Iris pigment epithelial cell (primary cell): ENCODE measurements at places on chromosomes 1 and 21.

GRCh38 chr21:22900490-22900889 is 1902.3 kb downstream of the NCAM2 start:
- DNase-seq = peak; percentile 25

DNA sequence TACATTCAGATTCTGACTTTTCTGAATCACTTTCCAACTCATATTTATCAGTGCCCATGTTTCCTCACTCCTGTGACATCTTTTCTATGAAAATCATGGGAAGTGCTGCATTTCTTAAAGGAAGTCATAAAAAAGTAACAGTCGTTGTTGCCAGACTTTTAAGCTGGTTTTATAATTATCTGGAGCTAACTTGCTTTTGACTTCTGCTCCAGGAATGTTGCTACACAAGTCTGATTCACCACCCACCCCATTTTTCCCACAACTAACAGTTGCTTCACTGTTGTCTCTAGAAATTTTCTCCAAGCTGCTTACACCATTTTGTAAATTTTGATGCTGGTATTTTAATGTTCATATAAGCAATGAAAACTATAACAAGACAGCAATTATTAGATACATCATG is 12.2 kb downstream of the FCRLB start:
- peak; percentile 94 for DNase-seq

GRCh38 chr21:23127973-23128372 is 2129.8 kb downstream of the NCAM2 start:
- DNase-seq = no peak

DNA sequence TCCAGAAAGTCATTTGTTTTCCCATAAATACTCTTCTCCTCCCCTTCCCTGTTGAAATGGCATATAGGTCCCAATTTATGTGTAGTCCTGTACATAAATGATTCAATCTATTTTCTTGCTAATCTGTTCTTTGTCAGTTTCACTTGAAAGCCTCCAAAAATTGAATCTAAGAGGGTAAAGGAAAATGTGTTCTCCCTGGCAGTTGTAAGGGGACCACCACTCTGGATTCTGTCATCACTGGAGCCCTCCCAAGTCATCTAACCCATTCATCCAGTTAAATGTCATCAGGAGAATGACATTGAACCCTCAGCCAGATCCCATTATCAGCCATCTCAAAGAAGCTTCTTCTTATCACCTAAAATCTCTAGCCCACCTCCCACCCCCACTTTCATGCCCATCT is 35.0 kb upstream of the RNF2 start:
- DNase-seq = no peak

- no peak for DNase-seq
Observed at GRCh38 chr1:6265151-6265550, 4.3 kb upstream of the GPR153 start.

DNA sequence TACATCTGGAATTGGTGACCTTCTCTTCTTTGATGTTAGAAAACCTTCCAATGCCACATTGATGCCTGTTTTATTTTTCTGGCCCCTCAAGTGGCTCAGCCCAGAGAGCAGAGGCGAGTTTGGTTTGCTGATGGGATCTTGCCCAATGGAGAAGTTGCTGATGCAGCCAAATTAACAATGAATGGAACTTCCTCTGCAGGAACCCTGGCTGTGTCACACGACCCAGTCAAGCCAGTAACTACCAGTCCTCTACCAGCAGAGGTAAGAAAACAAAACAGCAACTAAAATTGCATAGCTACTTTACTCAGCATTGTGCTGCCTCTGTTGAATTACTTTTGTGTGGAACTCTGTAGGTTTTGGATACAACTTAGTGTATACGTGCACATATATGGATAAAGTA is 97.6 kb downstream of the CC2D1B start:
- DNase-seq = peak; percentile 51

GRCh38 chr1:53634571-53634979 is 104.4 kb downstream of the GLIS1 start:
- DNase-seq = no peak

DNA sequence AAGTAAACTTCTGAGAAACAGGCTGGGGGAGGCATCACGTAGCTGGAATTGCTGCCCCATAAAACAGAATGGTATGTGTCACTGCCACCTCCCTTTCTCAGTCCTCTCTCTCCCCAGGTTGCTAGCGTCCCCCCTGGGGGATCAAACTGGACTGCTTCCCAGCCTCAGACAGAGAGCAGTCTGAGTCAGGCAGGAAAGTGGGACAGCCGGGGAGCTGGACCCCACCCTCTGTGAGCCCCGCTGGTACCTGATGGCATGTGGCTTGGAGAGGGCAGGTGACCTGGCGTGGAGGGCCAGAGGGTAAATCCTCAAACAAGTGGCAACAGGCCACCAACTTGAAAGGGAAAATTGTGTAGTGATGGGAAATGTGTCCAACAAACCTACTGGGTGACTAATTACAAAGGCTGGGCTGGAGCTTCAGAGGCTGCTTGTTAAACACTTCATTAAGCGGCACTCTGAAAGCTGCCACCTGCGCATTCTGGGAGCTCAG is 1.0 kb upstream of the SFN start:
- DNase-seq = no peak

DNA sequence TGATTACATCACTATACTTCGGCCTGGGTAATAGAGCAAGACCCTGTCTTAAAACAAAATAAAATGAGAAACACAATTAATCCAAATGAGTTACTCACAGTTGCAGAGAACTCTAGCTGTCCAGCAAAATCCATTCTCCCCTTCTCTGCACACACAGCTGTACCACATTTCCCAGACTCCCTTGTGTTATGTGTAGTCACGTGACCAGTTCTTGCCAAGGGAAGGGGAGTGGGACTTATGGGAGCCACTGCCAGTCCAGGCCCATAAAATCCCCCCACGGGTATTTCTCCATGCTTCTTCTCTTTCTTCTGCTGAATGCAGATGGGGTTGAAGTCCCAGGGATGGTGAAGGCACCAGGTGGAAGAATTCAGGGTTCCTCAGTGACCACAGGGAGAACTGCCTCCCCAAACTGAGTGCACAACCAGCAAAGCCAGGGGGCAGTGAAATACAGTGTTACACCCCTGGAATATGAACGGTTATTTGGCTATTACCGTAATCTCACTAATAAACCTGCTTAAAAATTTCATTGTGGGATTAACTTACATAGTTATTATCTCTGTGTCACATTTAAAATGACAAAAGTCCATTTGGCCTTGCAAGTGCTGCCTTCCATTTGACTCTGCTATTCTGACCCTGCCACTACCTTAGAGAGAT is 85.6 kb upstream of the FMN2 start:
- no peak for DNase-seq

DNA sequence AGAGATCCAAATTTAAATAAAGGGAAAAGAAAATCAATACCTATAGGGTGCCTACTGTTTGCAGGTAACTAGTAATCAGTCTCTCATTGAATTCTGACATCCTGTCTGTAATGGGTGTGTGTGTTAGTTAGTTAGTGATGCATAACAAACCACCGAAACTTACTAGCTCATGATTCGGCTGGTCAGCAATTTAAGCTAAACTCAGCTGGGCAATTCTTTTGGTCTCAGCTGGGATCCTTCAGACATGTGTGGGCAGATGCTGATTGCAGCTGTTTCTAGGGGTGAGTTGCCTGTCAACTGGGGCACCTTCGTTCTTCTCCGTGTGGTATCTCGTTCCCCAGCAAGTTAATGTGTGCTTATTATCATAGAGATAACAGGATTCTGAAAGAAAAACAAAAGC is 40.2 kb upstream of the ZNF124 start:
- DNase-seq = no peak

GRCh38 chr1:21689661-21690372 is 20.7 kb upstream of the RAP1GAP start:
- DNase-seq = no peak

- DNase-seq = no peak
Observed at GRCh38 chr21:41837756-41838297, 41.3 kb downstream of the PRDM15 start.

- DNase-seq = peak; percentile 38
Observed at GRCh38 chr1:200866521-200866920, 6.3 kb upstream of the GPR25 start.

DNA sequence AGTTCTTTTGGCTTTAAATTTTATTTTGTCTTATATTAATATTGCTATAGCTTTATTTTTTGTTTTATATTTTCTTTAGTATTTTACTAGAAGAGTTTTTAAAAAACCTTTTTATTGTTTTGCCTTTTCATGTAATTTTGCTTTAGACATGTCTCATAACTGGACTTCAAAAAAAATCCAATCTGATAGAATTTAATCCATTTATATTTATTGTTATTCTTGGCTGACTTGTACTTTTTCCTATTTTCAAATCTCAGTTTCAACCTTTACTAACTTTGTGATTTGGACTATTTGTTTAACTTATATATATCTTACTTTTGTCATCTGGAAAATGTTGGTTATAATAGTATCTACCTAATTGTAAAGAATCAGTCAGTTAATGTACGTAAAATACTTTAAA is 61.2 kb downstream of the NTNG1 start:
- DNase-seq = no peak

GRCh38 chr1:45246760-45247159 is 40.4 kb upstream of the ZSWIM5 start:
- peak; percentile 96 for DNase-seq

DNA sequence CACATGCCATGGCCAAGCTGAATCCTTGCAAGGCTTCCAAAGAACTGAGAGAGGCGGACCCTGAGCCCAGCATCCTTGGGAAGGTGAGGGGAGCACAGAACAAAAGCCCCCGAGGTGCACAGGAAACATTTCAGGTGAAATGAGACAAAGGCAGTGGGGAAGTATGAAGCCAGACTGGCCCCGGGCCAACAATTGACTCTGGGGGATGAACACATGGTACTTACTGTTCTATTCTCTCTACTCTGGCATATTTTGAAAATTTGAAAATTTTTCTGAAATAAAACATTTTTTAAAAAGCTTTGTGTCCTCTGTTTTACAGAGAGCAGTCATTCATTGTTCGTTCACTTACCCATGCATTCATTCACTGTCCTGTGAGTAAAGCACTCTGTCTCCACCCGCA is 77.7 kb downstream of the GRIK3 start:
- DNase-seq = no peak

GRCh38 chr1:218250492-218250891 is 34.6 kb upstream of the RRP15 start:
- DNase-seq = no peak

- no peak for DNase-seq
Observed at GRCh38 chr21:45972353-45972715, 9.2 kb upstream of the COL6A1 start.

DNA sequence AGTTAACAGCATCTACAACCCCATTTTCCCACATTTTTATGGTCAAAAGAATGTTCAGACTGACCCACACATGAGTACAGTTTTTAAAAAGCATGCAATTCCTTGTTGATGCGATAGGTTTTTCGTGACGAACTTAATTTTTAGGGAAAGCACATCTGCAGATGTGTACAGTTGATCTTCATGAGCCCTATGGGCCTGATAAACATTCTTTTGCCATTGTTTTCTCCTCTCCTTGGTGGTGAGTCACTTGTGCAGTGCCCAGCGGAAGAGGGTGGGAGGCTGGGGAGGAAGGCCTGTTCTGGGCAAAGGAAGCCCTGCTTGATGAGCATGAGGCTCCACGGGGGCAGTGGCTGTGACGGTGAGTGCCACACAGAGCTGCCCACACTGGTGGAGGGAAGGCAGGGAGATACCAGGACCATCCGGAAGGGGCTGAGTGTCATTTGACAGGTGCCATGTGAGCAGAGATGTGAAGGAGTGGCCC is 5.3 kb downstream of the ARF1 start:
- DNase-seq = peak; percentile 72

GRCh38 chr1:71835442-71835813 is 446.9 kb downstream of the NEGR1 start:
- no peak for DNase-seq

DNA sequence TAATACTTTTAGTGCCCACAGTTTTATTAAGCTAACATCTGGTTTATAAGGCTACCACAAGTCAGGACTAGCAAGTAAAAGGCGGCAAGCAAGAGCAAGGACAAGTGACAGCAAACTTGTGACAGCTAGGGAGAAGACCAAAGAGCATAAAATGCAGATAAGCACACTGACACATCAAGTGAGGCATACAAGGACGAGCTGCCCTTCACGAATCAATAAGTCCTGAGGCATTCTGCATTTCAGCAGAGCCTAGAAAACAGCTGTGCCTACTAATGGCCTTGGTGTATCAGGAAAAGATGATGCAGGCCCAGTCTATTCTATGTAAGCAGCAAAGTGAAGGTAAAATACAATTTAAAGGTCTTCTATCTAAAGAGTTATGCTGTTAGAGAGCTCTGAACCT is 74.8 kb downstream of the KRTAP19-8 start:
- no peak for DNase-seq

GRCh38 chr1:213960963-213961362 is 26.8 kb upstream of the PROX1 start:
- no peak for DNase-seq

DNA sequence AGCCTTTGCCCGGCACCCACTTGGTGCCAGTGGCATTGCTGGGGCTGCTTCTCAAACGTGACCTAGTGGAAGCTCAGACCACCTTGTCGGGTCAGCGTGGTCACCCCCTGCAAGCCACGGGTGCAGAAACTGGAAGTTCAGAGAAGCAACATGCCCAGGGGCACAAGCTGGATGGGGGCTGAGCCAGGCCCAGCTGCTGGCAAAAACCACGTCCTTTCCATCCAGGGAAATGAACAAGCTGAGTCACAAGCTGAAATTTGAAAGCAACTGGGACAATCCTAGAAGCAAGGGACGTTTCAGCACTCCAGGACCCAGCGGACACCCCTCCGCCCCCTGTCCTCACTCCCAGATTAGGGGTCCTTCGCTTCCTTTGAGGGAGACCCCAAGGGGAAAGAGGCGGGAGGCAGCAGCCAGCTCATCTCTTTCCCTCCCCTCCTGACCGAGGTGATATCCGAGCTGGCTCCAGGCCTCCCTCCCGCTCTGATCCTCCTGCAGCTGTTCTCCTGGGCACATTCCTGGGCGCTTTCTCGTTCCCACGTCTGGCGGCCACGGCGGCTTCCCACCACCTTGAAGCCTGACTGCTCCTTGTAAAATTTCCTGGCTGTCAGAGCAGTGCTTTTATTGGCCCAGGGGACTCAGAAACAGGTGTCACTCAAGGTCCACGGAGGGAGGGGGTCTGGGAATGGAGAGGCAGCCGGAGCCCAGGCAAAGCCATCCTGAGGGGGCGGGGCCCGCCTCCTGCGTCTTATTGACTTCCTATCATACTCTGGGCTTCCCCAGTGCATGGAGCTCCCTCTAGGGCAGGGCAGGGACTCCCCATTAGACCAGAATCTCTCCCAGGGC is 62.8 kb downstream of the PAX7 start:
- no peak for DNase-seq

DNA sequence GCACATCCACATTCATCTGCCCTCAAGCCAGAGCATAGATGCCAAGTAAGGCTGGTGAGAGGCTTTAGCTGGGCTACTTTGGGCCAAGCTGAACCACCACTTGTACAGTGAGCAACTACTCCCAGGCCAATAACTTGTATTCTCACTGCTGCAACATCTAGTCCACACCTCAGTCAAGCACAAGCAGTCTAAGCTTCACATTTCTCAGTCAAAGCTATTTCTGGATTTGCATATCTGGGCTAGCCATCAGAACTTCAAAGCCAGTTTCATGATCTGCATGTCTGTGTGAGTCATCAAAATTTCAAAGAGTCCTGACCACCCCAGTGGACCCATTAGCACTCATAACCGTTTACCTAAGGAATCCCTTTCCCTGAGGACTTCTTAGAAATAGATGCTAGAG is 77.7 kb upstream of the DIRAS3 start:
- peak; percentile 90 for DNase-seq

- DNase-seq = no peak
Observed at GRCh38 chr1:219882096-219882495, 46.3 kb downstream of the SLC30A10 start.

- DNase-seq = no peak
Observed at GRCh38 chr1:38197312-38198061, 150.9 kb upstream of the POU3F1 start.

GRCh38 chr21:45367402-45368351 is 37.3 kb upstream of the COL18A1 start:
- no peak for DNase-seq
